Hepatocyte (in vitro differentiated cells): ENCODE measurements at places on chromosomes 12 and 14. TPM values are rescaled to one million over a fixed set of nuclear protein-coding genes. Genes with fewer than 3 reads are reported as not detected.
A peak's percentile ranks its signal among the peaks of the same experiment; 100 is the strongest.

DNA sequence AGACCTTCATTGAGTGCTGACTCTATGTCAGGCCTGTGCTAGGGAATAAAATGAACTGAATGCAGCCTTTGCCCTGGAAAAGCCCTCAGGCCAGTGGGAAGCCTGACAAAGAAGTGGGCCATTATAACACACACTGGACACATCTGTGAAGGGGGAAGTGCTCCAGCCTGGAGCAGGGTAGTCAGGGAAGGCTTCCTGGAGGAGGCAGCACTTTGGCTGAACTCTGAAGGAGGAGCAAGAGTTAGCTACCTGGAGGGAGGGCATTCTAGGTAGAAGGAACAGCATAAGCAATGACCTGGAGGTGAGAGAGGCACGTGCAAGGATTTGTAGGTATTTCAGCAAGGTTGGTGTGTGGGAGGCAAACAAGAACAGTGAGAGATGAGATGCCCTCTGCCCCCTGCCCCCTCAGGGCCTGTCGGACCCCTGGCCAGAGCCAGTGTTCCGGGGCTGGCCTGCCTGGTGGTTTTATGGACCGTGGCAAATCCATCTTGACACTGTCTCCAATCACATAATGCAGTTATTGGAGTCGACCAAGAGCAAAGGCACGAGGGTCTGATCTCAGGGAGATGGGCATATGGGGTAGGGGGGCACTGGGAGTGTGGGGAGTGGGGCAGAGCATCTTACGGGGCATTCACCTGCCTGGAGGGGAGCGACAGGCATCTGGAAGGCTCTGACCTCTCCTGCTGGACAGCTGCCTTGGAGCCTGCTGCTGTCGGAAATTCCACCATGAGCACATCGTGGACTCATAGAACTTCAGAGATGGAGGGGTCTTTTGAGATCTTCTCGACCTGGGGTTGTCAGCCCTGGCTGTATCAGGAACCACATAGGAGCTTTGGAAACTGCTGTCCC lies 2.7 kb upstream of the FAM222A start:
- DNase-seq: no peak

DNA sequence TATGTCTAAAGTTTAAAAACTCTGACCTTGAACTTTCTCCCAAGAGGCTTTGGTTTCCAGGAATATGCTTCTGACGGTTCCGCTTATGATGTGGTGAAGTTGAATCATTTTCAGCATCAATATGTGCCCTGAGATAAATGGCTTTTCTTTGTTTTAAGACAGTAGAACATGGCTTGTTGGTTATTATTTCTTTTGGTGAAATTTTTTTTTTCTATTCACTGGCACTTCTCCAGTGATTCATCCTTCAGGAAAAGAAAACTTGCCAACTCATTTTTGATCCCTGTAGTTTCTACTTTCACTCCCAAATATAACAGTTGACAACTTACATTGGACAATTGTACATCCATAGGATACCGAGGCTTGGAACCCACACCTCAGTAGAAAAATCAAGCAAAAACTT lies 1301.2 kb upstream of the FLRT2 start:
- DNase-seq: no peak

The BHLHE41 gene
- polyA plus RNA-seq: 3.6 and 4.9 TPM in 2 replicates

DNA sequence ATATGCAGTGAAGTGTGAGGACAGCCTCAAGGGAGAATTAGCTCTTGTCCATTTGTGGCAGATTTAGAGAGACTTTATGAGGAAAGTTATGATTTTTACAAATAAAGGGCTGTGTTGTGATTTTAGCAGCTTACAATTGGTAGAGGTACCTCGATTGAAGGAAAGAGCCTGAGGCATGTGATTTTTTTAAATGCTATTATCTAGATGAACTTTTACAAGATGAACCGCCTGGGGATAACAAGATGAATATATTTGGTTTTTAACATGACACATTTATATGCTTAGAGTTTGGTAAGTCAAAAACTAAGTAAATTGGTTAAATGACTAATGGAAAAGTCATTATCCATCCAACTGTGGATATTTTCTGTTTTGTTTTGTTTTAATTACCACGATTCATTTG lies 52.6 kb downstream of the AEBP2 start:
- DNase-seq: no peak

- no peak for DNase-seq
Measured at GRCh38 chr14:49900973-49901372, 8.1 kb downstream of the ARF6 start.

GRCh38 chr14:61106959-61107641 lies 126.1 kb downstream of the SLC38A6 start:
- no peak for DNase-seq

DNA sequence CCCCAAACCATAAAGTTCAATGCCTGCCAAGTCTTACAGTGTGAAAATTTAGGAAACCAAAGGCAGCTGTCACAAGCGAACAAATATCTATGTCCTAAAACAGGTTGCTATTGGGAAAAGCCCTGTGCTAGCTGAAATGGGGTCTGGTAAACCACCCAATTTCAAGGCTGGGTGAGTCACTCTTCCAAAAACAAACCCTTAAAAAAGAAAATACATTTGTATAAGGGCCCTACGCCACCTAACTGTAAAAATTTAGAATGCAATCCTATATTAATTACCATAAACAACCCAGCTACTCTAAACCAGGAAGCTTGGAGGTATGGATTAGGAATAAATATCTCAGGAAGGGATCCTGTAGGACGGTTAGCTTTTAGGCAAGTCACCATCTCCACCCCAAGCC lies 32.1 kb downstream of the PRMT8 start:
- no peak for DNase-seq

DNA sequence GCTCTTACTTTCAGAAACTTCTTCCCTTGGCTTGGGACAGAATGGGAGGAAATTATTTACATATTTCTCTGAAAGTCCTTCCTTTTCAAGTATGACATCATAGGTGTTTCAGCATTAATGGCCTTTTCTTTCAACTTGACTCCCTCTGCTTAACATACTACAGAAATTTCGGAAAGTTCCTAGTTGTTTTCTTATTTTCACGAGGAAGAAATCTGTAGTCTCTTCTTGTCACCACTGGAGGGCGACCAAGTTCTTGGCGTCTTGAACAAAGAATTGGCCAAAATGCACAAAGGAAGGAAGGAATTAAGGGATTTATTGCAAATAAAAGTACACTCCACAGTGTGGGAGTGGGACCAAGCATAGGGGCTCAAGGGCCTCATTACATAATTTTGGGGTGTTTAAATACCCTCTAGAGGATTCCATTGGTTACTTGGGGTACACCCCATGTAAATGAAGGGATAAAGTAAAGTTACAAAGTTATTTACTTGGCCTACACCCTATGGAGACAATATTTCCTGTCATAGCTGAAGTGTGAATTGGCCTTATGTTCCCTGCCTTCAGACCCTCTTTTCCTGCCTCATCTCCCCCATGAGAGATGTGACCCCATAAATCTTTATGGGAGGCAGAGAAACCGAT lies 70.4 kb downstream of the RPL10L start:
- peak; percentile 56 for DNase-seq

- no peak for DNase-seq
Measured at GRCh38 chr14:30002859-30003258, 75.2 kb upstream of the PRKD1 start.

- no peak for DNase-seq
Measured at GRCh38 chr14:68684466-68685418, 108.1 kb downstream of the ZFP36L1 start.

The CELA1 gene
- polyA plus RNA-seq: not detected in 2 replicates

GRCh38 chr14:28373721-28374120 lies 392.9 kb upstream of the FOXG1 start:
- DNase-seq: no peak

GRCh38 chr12:68438601-68439000 lies 106.4 kb upstream of the MDM1 start:
- DNase-seq: no peak

DNA sequence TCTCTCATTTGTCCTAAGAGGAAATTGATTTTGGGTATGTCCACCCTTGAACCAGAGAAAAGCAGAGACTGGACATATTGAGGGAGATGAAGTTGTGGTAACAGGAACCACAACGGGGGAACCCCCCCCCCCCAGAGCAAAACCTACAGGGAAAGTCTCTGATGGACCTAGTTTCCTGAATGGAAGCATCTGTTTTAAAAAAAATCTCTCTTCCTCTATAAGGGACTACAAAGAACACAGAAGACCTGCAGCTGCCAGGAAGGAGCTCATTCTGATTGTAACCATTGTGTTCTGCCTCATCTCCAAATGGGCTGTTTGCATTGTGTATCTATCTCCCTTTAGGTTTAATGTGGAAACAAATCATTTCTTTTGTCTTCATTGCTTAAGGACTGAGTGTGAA lies 13.4 kb downstream of the C1S start:
- DNase-seq: no peak

DNA sequence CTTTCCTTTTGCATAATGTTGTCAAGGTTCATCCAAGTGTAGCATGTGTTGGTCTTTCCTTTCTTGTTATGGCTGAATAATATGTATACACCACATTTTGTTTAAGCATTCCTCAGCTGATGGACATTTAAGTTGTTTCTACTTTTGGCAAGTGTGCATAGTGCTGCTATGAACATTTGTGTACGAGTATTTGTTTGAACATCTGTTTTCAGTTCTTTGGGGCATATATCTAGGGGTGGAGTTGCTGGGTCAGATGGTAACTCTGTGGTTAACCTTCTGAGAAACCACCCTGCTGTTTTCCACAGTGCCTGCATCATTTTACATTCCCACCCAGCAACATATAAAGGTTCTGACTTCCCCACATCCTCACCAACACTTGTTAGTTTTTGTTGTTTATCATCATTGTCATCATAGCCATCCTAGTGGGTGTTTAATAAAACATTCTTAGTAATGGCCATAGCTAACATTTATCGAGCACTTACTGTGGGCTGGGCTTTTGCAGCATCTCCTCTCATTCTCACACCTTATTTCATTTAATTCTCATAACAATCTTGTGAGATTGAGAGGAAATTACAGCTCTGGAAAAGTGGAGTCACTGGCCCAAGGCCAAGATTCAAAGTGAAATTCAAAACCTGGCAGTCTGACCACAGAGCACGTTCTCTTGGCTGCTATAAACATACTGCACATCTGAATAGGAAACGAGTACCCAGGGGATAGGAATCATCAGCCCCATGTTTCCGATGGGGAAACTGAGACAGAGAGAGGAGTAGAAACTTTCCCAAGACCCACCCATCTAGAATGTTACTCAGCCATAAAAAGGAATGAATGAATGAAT lies 193.6 kb downstream of the KSR2 start:
- DNase-seq: no peak

The NUAK1 gene
- polyA plus RNA-seq: 2.5 and 3.5 TPM in 2 replicates

The GTF2A1 gene
- polyA plus RNA-seq: 2.3 and 3.8 TPM in 2 replicates

DNA sequence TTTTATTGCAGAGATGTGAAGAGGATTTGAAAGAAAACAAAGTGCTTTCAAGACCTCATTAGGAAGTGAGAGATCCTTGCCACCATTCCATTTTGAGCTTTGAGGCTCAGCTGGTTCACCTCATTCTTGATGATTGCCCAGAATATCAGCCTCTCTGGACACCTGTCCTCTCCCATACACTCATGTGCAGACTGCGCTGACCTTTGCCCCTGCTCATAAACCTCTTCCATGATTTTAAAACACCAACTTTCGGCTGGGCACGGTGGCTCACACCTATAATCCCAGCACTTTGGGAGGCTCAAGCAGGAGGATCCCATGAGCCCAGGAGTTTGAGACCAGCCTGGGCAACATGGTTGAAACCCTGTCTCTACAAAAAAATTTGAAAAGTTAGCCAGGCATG lies 8.9 kb downstream of the COX14 start:
- no peak for DNase-seq

The ADGRD1 gene
- 12.7 and 18.1 TPM in 2 replicates for polyA plus RNA-seq

GRCh38 chr14:75880512-75880911 lies 101.3 kb downstream of the TGFB3 start:
- no peak for DNase-seq

DNA sequence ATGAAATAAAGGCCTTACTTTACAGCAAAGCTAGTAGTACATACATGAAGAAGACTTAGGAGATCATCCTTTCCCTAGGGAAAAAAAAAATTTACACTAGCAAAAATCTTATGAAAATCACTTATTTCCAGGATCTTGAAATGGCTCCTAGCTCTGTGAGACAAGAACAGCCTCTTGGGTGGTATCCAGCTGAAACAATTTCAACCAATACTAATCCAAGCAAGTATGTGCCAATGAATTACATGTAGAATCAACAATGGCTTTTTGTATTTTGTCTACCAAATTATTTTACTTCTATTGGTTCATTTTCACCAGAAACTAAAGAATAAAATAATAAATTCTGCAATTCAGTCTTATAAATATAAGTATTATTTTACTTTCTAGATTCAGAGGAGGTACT lies 2.7 kb upstream of the SLCO1A2 start:
- no peak for DNase-seq

The ABCB9 gene
- 5.5 and 7.3 TPM in 2 replicates for polyA plus RNA-seq

The FGD6 gene
- polyA plus RNA-seq: 4.7 and 10.4 TPM in 2 replicates

DNA sequence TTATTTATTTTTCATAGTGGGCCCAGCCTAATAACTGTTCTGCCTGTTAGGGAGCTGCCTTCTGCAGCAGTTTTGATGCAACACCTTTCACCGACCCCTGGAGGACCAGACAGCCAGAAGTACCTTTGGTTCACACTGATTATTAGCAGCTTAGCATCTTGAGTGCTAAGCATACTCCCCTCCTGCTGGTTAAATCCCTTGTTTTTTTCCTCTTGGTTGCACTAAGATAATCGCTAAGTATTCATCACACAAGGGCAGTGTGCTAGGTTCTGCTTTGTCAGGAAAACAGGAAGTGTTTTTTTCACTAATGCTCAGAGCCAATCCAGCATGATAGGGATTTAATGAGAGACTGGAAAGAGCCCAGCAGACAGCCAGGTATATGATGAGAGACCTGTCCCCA lies 437.0 kb downstream of the FUT8 start:
- DNase-seq: no peak

DNA sequence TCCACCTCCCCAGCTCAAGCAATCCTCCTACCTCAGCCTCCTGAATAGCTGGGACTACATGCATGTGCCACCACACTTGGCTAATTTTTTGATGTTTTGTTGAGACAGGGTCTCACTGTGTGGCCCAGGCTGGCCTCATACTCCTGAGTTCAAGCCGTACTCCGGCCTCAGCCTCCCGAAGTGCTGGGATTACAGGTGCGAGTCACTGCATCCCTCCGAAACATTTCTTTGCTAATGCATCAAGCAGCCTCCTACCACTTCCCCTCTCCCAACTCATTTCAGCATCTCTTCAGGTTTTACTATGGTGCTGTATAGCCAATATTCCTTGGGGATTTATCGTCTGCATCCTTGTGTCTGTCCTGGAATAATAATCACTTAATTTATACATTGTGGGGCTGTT lies 2.3 kb upstream of the SLC22A17 start:
- DNase-seq: no peak

The PLEKHD1 gene
- not detected in 2 replicates for polyA plus RNA-seq

The C12orf75 gene
- 95.2 and 103 TPM in 2 replicates for polyA plus RNA-seq

The MANSC1 gene
- polyA plus RNA-seq: 15.4 and 20.5 TPM in 2 replicates
